Immature natural killer cell (primary cell): ENCODE measurements at places on chromosomes 6 and 20. TPM values are rescaled to one million over a fixed set of nuclear protein-coding genes. Genes with fewer than 3 reads are reported as not detected.
A peak's percentile ranks its signal among the peaks of the same experiment; 100 is the strongest.

DNA sequence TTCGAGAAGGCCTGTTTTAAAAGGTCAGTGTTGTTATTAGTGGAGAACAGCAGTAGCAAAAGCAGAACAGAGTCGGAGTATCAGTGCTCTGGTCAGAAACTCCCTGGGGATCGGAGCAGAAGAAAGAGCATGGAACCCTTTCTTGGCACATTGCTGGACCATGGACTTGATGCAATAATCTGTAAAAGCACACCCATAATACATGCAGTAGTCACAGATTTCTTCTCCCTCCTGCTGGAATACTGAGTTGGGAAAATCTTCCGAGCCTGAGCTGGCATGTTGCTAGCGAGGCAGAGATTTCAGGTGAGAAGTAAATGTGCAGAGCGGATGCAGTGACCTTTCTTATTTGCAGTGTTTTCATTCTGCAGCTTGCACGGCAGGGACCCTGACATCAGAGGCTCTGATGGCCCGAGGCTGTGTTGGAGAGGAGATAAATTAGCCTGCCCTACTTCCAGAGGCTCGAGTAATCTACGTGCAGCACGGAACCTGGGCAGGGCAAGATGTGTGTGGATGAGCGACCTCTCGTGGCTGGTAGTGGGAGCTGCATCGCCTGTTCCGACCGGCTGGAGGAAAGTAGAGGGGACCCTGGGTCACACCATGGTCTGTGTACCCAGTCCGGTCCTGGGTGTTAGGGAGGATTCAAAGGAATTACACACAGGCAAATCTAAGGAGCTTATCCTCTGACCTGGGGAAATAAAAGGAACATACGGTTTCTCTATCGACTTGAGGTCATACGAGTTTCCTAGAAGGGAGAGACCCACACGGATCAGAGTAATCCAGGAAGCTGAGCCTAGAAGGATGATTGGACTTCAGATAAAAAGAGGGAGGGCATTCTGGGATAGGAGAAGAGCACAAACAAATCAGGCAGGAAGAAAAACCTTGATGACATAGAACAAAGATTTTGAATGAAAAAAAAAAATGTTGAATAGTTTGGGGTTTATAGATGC lies 137.0 kb upstream of the STMND1 start:
- DNase-seq, result peak; percentile 55

RBPJL gene
- not detected for polyA plus RNA-seq

GRCh38 chr20:60627751-60628565 lies 624.1 kb upstream of the CDH4 start:
- no peak for DNase-seq

GSTA2 gene
- not detected for polyA plus RNA-seq

CST5 gene
- not detected for polyA plus RNA-seq

GRCh38 chr6:149015535-149016525 lies 269.0 kb downstream of the UST start:
- no peak for DNase-seq

COL20A1 gene
- not detected for polyA plus RNA-seq

DNA sequence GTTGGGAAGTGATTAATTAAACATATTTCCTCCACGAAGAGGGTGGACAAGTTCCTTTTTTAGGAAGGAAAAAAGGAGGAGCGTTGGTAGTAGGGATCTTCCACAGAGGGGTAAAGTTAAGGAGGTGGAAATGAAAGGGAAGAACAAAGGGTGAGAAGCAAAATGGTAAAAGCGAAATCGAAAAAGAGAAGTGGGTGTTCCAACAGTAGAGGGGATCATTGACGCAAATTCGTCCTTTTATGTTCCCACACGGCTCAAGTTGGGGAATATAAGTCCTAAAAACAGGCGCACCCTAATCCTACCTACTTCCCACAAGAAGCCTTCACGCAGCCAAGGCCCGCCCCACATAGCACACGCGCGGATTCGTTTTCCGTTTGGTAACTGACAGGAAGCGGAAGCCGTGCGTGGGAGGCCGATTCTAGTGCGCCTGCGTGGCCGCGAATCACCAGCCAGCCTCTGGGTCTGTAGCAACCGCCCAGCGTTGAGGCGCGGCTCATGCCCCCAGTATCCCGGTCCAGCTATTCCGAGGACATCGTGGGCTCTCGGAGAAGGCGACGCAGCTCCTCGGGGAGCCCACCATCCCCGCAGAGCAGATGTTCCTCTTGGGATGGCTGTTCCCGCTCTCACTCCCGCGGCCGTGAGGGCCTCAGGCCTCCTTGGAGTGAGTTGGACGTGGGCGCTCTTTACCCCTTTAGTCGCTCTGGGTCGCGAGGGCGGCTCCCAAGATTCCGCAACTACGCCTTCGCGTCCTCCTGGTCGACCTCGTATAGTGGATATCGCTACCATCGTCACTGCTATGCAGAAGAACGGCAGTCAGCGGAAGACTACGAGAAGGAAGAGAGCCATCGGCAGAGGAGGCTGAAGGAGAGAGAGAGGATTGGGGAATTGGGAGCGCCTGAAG lies at the start of gene NKAPL:
NKAPL (plus strand) TSS at position 421 of the 901 bp plus-strand sequence; CDS start at position 496, 75 bp downstream.
- peak; percentile 66 for DNase-seq

- DNase-seq, result no peak
These were observed 100.3 kb downstream of the SMOC2 start for GRCh38 chr6:168541307-168541706.

DNA sequence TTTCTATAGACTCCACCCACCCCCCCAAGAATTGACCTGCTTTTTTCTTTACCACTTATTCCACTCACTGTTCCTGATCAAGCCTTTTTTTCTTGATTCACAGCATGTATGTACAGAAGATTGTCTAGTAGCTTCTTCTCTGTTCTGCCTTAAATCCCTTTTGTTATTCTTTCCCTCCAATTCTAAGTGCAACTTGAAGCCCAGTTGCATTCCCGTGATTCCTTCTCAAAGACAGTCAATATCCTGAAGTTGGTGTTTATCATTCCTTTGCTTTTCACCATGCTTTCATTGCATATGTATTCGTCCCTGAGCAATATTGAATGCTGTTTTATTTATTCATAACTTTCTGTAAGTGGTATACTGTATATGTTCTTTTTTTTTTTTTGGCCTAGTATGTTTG lies 21.0 kb downstream of the XRN2 start:
- DNase-seq, result no peak

DNA sequence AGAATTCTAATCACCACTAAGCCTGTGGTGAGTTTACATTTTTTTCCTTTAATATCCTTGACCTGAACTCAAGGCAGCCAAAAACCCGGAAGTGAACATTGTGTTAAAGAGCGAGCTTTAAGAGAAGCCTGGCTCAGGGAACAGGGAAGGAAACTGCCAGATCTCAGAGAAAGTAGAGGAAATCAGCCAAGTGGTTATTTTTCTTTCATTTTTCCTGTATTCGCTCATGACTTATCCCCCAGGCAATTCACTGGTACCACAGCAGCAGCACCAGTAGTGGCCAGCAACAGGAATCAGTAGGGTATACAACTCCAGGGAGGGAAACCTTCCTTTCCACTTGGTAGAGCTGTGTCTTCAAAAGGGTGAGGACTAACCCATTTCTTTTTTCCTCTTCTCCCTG lies 89.6 kb upstream of the HMGCLL1 start:
- DNase-seq, result no peak

AGPAT1 gene
- polyA plus RNA-seq, result 14.9 TPM

- DNase-seq, result no peak
These were observed 204.8 kb downstream of the HDGFL1 start for GRCh38 chr6:22774129-22774528.

PRSS35 gene
- polyA plus RNA-seq, result not detected

- DNase-seq, result no peak
These were observed 15.0 kb downstream of the BLTP3A start for GRCh38 chr6:34806738-34807453.

PLTP gene
- 0.77 TPM for polyA plus RNA-seq

POPDC3 gene
- polyA plus RNA-seq, result not detected

DNA sequence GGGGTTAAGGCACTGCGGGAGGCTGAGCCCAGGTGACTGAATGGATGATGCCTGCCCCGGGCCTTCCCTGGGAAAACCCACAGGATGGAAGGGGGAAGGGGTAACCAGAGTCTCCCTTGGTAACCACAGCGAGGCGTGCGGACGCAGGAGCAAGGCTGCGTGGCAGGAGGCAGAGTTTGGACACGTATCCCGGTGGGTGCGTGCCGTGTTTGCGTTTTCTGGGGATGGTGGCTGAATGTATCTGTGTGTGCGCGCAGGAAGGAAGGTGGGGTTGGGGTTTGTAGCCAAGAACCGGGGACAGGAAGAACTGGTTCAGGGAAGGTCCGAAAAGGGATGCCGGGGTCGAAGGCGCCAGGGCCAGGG lies 1.8 kb downstream of the MDGA1 start:
- DNase-seq, result no peak

DNA sequence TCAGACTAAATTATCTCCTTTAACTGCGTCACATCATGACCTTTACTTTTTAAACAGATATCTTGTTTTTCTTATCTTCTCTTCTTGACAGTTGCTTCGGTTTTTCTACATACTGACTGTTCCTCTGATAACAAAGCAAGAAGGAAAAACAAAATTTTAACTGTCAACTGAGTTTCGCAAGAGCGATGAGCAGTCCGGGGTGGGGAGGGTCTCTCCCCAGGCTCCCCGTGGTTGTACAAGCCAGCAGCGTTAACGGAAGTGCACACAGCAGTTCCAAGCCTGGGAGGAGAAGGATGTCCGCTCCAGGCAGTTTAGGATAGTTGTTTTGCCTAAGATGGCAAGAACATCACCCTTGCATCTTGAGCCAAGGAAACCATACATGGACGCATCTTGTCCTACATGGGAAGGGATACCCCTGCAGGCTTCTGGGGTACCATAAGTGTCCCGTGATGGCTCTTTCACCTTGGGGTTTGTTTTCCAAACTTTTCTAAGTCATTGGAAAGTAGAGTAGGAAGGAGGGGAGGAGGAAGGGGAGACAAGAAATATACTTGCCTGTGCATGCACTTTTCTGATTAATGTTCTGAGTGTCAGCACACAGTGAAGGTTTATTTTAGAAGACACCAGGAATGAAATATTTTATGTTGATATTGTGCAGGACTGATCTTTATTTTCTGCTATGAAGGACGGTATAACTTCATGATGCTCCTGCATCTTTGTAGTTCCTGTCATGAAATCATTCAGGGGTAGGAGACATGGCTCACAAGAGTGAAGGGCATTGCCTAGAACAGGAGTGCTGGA lies 20.8 kb downstream of the SLC24A3 start:
- DNase-seq, result no peak

DNA sequence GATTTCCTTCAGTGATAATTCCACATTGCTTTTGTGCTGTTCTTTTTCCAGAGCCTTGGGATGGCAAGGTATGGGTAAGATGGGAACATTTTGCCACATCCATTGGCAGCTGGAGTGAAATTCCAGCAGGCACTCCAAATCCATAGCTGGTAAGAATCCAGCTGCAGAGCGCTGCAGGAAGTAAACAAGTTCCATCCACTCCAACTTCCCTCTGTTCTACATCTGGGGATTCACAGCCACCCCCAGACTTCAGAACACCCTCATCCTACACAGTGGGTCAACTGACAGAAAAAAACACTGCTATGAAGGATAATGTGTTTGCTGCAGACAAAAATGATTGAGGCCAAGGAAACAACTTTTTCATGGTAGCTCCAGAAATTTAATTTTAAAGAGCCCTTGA lies 747.8 kb downstream of the MAFB start:
- DNase-seq, result no peak

GRCh38 chr6:130959951-130960350 lies 103.1 kb downstream of the EPB41L2 start:
- DNase-seq, result no peak

LINC00237 gene
- polyA plus RNA-seq, result not detected

- peak; percentile 30 for DNase-seq
These were observed 242.3 kb upstream of the SUPT3H start for GRCh38 chr6:45619994-45620471.

MEP1A gene
- not detected for polyA plus RNA-seq

GRCh38 chr6:96611342-96611991 lies 48.5 kb downstream of the FHL5 start:
- no peak for DNase-seq

FBXO9 gene
- 43.0 TPM for polyA plus RNA-seq

GRCh38 chr6:151014404-151015100 lies 149.1 kb downstream of the MTHFD1L start:
- DNase-seq, result peak; percentile 29

GRCh38 chr6:165272585-165272984 lies 36.8 kb downstream of the C6orf118 start:
- no peak for DNase-seq

GRCh38 chr6:154219250-154219649 lies 137.4 kb downstream of the IPCEF1 start:
- DNase-seq, result no peak

DNA sequence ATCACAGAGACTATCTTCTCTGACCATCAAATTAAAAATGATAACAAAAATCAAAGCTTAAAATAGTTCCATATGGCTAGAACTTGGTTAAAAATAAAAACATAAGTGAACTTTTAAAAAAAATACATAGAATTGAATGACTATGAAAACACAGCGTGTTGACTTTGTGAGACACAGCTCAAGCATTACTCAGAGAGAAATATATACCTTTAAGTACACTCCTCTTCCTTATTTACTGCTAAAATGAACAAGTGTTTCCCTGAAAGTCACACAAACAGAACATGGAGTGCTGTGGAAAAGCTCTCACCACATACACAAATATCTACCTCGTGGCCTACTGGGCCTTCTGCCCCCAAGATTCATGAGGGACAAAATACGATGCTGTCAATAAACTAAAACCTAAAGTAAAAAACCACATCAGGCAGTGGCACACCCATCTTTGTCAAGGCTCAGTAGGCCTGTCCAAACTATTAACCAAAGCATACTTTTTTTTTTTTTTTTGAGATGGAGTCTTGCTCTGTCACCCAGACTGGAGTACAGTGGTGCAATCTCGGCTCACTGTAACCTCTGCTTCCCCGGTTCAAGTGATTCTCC lies 7.5 kb downstream of the FAXC start:
- DNase-seq, result no peak

DNA sequence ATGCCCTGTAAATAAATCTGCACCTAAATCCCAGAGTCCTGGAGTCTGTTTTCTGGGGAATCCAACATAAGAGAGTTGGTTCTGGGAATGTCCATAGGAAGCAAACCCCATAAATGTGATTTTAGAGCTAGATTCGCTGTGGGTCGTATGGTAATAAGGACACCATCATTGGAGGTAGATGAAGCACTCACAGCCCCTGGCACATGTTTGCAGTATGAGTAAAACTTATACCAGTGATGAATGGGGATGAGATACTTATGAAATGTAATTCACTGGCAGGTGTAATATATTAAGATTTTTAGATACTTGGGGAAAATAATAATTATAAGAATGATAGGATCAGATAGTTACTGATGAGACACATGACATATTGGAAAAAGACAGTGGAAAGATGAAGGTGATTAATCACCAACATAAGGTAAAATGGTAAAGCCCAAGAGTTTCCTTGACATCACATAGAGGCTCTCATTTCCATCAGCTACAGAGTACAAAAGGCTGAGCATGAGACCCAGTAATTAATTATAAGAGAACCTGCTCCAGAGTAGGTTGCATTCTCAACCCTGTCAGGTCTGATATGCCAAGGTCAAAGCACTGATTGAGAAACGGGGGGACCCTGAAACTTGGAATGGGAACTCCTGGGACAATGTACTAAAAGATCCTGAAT lies 44.7 kb upstream of the THEMIS start:
- DNase-seq, result no peak

- DNase-seq, result no peak
These were observed 224.0 kb downstream of the EYA2 start for GRCh38 chr20:47118641-47119040.
